ENCODE measurements at places on chromosomes 7 and 10.

DNA sequence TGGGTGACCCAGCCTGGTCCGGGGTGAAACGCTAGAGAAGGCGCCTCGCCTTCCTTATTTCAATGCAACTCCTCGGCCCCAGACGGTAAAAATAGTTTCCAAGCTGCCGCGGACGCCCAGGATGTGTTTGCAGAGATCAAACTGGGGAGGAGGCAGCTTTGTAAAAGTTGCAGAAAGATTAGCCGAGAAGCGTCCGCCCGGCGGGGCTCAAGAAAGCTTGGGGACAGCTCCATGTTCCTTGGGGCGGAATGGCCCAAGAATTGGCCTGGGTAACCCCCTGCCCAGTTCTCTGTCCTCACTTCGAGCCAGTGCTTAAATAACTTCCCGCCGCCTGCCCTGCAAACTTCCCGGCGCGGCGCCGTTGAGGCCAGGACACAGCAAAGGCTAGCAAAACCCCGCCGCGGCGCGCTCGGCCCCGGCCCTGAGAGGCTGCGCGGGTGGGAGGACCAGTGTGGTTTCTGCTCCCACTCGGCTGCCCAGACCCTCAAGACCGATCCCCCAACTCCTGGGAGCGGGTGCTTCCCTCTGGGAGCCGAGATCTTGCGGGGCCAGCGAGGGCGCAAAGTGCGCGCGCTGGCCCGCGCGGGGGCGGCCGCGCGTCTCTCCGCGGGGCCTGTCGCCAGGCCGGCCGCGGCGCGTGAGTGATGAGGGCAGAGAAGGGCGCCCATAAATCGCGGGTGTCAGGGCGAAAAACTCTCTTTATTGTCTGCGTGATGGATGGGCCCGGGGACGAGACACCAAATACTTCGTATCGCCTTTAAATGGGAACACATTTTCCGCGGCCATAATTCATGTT lies 6.3 kb upstream of the ZNF503 start:
- no peak for DNase-seq

- DNase-seq, result no peak
These were observed 163.7 kb upstream of the AHR start for GRCh38 chr7:17134786-17135185.

GRCh38 chr10:121558238-121558637 lies 40.0 kb downstream of the FGFR2 start:
- DNase-seq, result no peak

DNA sequence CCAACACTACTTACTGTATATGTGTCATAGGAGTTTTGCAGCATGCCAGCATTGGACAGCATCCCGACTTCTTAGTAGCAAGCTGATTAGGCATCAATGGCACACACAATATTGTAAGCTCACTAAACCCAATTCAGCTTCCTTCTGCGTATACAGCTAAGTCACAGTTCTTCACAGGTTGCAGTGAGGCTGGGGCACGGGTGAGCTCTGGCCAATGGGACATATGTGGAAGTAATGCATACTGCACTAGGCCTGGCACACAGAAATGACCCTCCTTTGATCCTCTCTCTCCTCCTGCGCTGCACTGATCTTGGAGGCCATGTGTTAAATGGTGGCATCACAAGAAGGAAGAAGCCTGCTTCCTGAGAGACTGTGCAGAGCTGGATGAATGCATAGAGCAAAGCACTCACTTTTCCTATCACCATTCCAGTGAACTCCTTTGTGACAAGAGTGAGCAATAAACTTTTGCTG lies 11.9 kb downstream of the RAB11FIP2 start:
- no peak for DNase-seq

DNA sequence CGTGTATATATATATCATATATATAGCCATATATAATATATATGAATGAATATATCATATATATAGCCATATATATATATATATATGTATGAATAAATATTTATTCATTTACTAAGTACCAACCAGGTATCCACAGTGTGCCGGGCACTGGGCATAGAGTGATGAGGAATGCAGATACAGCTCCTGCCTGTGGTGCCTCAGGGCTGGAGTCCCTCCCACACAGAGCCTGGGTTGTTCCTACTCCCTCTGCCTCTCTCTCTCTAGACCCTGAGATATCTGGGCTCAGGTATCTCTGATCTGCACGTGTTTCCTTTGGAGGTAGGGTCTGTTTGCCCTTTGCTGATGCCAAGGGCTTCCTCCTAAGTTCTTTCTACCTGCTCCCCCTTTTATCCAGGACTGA lies 1.4 kb upstream of the PLPP4 start:
- no peak for DNase-seq

DNA sequence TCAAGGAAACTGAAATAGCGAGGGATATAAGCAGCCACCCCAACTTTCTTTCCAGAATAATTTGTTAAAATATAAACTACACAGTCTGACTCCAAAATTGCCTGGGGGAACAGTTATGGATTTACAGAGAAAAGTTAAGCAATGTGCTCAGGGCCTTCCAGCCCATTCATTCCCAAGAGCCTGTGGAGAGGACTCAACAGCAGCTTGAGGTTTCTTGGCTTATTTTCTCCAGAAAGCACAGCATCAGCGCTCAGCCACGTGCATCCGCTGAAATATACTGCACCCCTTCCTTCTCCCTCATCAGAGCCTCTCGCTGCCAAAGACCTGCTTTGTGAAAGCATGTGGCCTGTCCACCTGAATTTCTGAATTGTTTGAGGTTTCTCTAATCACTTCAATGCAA lies 375.2 kb upstream of the VWC2 start:
- no peak for DNase-seq

GRCh38 chr10:70493660-70494234 lies 15.2 kb downstream of the PALD1 start:
- no peak for DNase-seq

DNA sequence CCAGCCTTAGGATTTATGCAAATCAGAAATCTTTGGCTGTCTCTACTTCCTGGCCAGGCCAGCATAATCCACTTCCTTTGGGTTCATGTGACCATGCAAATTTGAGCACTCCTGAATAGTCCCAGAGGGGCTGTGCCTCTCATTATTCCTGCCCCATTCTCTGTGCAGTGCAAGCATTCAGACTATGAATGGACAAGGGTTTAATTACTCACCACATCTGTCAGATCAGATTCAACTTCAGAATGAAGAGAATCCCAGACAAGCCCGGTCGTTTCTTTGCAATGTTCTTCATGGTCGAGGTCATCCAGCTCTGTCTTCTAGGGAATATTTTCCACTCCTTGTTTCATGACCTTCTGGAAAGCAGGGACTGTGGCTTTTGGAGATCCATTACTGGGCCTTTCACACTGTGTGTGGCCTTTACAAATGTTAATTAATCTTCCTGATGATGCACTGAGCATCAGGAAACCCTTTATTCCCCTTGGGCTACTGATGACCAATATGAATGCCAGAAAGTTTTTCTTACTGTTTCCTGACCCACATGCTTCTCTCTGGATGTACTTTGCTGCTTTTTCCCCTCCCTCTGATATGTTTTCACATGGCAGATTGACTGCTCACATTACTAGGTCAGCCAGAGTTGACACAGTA lies 217.6 kb upstream of the TCF7L2 start:
- DNase-seq, result peak; percentile 7

DNA sequence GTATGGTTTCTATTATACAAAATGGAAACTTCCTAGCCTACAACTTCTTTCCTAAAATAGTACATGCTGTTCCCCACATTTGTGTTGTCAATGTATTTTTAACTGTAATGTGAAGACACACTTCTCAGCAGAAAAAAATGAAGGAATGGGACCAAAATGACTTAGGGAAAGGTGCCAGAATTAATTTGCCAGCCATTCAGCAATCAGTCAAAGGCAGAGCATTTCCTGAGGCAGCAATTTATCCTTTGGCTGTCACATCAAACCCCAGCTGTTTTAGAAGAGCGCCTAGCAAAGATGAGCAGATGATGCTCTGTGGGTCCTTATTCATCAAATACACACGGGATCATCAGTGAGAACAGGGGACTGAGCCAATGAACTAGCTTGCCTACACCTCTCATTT lies 592.5 kb downstream of the KCNMA1 start:
- DNase-seq, result no peak

DNA sequence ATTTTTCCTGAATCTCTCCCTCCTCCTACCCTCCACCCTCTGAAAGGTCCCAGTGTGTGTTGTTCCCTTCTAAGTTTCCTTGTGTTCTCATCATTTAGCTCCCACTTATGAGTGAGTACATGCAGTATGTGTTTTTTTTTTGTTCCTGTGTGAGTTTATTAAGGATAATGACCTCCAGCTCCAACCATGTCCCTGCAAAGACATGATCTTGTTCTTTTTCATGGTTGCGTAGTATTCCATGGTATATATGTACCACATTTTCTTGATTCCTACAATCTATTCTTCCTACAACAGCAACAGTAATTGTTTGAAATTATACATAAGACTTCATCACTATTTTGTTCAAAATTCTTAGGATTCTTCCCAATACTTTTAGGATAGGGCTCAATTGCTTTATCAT lies 1117.8 kb downstream of the GATA3 start:
- no peak for DNase-seq

- peak; percentile 27 for DNase-seq
These were observed 20.3 kb upstream of the SFRP5 start for GRCh38 chr10:97791824-97792721.

GRCh38 chr7:130362251-130362816 lies 17.7 kb downstream of the CPA5 start:
- no peak for DNase-seq

GRCh38 chr7:2044311-2044882 lies 188.3 kb downstream of the MAD1L1 start:
- DNase-seq, result no peak
